ENCODE measurements at places on chromosomes 11 and 22. TPM values are rescaled to one million over a fixed set of nuclear protein-coding genes. Genes with fewer than 3 reads are reported as not detected.
A peak's percentile ranks its signal among the peaks of the same experiment; 100 is the strongest.

DNA sequence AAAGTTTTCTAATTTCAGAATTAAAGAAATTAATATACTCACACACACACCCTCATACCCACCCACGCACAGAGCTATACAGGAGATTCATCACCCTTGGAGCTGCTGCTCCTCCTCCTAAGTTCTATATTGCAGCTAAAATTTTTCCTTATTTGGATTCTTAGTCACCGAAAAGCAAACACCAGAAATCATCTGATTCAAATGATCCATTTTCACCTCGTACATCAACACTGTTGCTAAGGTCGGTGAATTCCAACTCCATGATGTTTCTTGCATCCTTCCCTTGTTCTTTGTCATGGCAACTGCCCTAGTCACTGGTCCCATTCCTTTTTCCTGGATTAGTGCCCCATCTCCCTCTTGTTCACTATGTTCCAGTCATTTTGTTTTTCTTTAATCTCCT is 286.2 kb downstream of the GRM5 start:
- H3K27me3 ChIP-seq: no peaks in the 10 kb centered on the region
- no peaks in the 10 kb centered on the region for H3K36me3 ChIP-seq
- no peak for DNase-seq
- no peak overlapping the region for H3K27ac ChIP-seq
- H3K4me1 ChIP-seq: no peaks in the 10 kb centered on the region

DNA sequence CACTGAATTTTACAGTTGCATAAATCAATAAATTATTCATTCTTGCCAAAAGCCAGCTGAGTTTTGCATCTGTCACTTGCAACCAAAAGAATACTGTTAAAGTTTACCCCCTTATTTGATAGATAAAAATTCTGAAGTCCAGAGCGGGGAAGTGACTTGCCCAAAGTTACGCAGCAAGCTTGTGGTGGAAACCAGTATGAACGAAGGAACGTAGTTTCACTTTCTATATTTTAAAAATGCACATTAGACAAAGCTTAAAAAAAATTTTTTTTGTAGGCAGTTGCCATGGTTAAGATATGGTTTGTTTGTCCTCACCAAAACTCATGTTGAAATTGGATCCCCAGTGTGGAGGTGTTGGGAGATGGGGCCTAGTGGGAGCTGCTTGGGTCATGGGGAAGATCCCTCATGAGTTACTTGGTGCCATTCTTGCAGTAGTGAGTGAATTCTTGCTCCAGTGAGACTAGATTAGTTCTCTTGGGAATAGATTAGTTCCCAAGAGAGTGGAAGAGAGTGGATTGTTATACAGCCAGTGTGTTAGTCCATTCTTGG is 46.3 kb upstream of the SEZ6L start:
- no peak overlapping the region for H3K4me3 ChIP-seq
- no peaks in the 10 kb centered on the region for H3K27me3 ChIP-seq
- H3K4me1 ChIP-seq: no peaks in the 10 kb centered on the region
- no peak overlapping the region for H3K27ac ChIP-seq

MYBPC3 gene
- 0.07 TPM for polyA plus RNA-seq

- peaks cover 90% of the 10 kb centered on the region for H3K36me3 ChIP-seq
- H3K4me3 ChIP-seq: no peak overlapping the region
- H3K27me3 ChIP-seq: no peaks in the 10 kb centered on the region
- DNase-seq: no peak
- H3K27ac ChIP-seq: no peak overlapping the region
Observed at GRCh38 chr11:4118107-4118506, 23.5 kb downstream of the RRM1 start.

ACRV1 gene
- polyA plus RNA-seq: 0.03 TPM

C11orf52 gene
- 1.0 TPM for polyA plus RNA-seq

- DNase-seq: peak; percentile 24
- peaks cover 57% of the 10 kb centered on the region for H3K4me1 ChIP-seq
- H3K27me3 ChIP-seq: no peaks in the 10 kb centered on the region
Observed at GRCh38 chr11:73223998-73224730, 6.1 kb downstream of the P2RY2 start.

MMP8 gene
- 0.03 TPM for polyA plus RNA-seq

GRCh38 chr22:24284747-24285203 is 14.1 kb downstream of the SPECC1L start:
- peaks cover 47% of the 10 kb centered on the region for H3K4me1 ChIP-seq

DNA sequence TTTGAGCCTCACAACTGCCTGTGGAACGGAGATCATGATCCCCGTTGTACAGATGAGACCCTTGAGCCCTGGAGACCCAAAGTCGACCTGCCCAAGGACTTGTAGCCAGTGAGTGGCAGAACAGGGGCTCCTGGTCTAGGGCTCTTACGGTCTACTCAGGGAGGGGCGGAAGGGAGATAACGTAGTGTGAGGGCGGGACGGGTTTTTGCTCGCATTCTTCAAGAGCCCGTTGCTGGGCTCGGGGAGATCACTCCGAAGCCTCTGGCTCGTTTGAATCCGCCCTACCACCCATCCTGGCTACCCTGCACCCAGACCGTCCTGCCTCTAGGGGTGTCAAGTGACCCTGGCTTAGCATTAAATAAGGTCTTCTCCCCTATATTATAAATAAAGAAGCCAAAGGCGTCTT is 639 bp downstream of the CRY2 start:
- H3K36me3 ChIP-seq: no peaks in the 10 kb centered on the region
- H3K4me3 ChIP-seq: peak overlapping the region; percentile 97
- peaks cover 54% of the 10 kb centered on the region for H3K4me1 ChIP-seq
- H3K27ac ChIP-seq: peak overlapping the region; percentile 96

IGF2 gene
- polyA plus RNA-seq: 5.9 TPM

- H3K27ac ChIP-seq: no peak overlapping the region
- no peak overlapping the region for H3K4me3 ChIP-seq
- H3K4me1 ChIP-seq: no peaks in the 10 kb centered on the region
- no peak for DNase-seq
- no peaks in the 10 kb centered on the region for H3K27me3 ChIP-seq
- H3K36me3 ChIP-seq: no peaks in the 10 kb centered on the region
Observed at GRCh38 chr22:50729391-50730012, 8.5 kb upstream of the ACR start.

- DNase-seq: no peak
- no peak overlapping the region for H3K27ac ChIP-seq
- peaks cover 8% of the 10 kb centered on the region for H3K36me3 ChIP-seq
- H3K4me1 ChIP-seq: peaks cover 39% of the 10 kb centered on the region
- no peak overlapping the region for H3K4me3 ChIP-seq
Observed at GRCh38 chr11:6615046-6615445, 3.0 kb upstream of the TAF10 start.

EXPH5 gene
- polyA plus RNA-seq: 0.01 TPM

DNA sequence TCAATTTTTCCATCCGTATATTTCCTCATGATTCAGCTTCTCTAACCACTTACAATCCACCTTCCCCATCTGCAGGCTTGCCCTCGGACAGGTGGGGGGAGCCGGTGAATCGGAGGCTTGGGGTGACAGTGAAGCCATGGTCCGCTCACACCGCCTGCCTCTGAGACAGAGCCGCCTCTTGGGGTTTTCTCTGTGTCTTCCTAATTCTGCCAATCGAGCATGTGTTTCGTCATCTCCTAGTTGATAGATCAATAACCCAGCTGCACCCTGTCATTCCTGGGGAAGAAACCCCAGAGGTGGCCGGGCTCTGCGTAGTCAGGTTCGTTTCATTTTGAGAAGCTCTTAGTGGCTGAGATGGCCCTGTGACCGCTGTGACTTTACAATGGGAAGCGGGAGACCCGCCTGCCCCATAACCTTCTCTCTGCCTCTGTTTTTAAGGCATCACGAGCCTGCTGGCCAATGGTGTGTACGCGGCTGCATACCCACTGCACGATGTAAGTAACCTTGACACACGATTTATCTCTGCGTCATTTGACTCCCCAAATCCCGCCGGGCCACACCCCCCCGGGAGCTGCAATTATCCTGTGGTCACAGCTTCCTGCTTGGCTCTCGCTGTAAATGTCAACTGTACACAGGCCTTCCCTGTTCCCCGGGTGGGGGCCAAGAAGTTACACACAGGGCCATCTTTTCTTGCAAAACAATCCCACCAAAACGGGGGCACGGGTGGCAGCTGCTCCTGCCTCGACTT is 33.3 kb downstream of the ANO1 start:
- H3K4me3 ChIP-seq: peak overlapping the region; percentile 25
- no peaks in the 10 kb centered on the region for H3K27me3 ChIP-seq
- peak overlapping the region; percentile 84 for H3K27ac ChIP-seq
- no peaks in the 10 kb centered on the region for H3K36me3 ChIP-seq

- no peak for DNase-seq
- no peaks in the 10 kb centered on the region for H3K27me3 ChIP-seq
- H3K36me3 ChIP-seq: no peaks in the 10 kb centered on the region
- H3K4me1 ChIP-seq: peaks cover 6% of the 10 kb centered on the region
Observed at GRCh38 chr22:27443306-27443705, 358.2 kb downstream of the MN1 start.

- DNase-seq: no peak
- no peak overlapping the region for H3K27ac ChIP-seq
- H3K27me3 ChIP-seq: no peaks in the 10 kb centered on the region
- no peaks in the 10 kb centered on the region for H3K36me3 ChIP-seq
- peaks cover 18% of the 10 kb centered on the region for H3K4me1 ChIP-seq
- H3K4me3 ChIP-seq: no peak overlapping the region
Observed at GRCh38 chr11:128546916-128547315, 40.4 kb downstream of the ETS1 start.

MIOX gene
- polyA plus RNA-seq: not detected
